Activated CD8-positive, alpha-beta memory T cell treated with anti-CD3 and anti-CD28 coated beads for 1 hour (primary cell): ENCODE measurements at places on chromosomes 11 and 22.

- no peak for DNase-seq
Measured at GRCh38 chr22:48688366-48688765, 1139.3 kb downstream of the BRD1 start.

- no peak for DNase-seq
Measured at GRCh38 chr11:73003088-73003487, 139.0 kb downstream of the FCHSD2 start.

DNA sequence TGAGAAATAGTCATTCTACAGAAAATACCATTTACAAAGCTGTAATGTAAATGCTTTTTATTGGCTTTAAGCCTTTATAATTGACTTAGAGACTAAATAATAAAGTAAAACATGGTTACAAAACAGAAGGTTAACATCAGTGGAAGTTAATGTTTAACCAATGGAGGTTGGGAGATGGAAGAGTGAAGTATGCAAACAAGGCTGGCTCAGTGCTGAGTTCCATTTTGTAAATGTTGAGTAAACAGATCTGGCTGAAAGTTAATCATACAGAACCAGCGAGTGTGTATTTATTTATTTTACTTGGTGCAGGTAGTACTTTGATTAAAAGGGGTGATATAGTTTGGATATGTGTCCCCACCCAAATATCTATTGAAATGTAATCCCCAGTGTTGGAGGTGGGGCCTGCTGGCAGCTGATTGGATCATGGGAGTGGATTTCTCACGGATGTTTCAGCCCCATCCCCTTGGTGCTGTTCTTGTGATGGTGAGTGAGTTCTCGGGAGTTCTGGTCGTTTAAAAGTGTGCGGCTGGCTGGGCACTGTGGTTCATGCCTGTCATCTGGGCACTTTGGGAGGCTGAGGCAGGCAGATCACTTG is 827.4 kb downstream of the OPCML start:
- DNase-seq = no peak

DNA sequence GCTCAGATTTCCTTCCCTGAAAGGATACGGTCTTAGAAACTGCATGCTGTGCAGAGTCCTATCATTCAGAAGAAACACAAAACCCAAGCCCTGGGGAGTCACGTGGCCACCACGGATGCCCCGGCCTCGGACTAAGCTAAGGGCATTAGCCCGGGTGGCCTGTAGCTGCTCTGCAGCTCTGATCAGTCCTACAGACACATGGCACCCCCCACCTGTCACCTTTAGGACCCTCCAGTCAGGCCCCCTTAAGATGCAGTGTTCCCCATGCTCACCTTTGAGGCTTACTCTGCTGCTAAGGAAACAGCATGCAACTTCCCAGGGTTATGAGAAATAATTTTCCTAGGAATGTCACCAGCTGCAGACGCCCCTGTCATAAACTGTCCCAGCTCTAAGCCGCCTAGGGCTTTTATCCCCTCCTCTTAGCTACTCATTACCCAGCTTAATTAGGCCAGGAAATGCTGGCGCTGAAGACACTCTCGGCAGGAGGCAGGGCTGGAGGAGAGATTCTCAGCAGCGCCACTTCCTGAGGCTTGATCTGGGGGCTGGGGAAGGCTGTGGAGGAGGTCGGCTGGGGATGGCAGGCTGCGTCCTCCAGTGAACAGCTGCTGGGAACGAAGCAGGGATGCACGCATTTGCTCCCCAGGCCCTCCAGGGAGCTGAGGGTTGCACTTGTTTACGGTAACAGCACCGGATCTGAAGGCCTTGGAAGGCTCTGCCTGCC is 47.2 kb upstream of the ADA2 start:
- no peak for DNase-seq

GRCh38 chr11:8138526-8138925 is 30.3 kb downstream of the RIC3 start:
- no peak for DNase-seq

GRCh38 chr11:104003491-104003890 is 32.9 kb upstream of the DDI1 start:
- DNase-seq = no peak

GRCh38 chr11:42975180-42975529 is 336.6 kb upstream of the API5 start:
- DNase-seq = no peak

DNA sequence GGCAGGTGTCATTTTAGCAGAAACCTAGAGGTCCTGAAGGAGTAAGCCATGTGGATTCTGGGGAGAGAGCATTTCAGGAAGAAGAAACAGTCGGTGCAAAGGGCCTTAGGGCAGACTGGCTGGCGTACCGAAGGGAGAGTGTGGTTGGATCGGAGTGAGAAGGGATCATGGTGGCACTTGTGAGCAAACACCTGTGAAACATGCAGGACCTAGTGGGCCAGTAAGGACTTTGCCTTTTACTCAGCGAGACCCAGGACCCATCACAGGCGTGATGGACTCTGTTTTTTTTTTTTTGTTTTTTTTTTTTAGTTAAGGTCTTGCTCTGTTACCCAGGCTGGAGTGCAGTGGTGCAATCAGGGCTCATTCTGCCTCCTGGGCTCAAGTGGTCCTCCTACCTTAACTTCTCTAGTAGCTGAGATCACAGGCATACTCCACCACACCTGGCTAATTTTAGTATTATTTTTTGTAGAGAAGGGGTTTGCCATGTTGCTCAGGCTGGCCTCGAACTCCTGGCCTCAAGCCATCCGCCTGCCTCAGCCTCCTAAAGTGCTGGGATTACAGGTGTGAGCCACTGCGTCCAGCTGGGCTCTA is 3.5 kb upstream of the TSGA10IP start:
- DNase-seq = no peak

- no peak for DNase-seq
Measured at GRCh38 chr11:7690648-7691047, 15.6 kb downstream of the OVCH2 start.

- DNase-seq = no peak
Measured at GRCh38 chr11:124174001-124174583, 9.1 kb upstream of the OR10D3 start.

DNA sequence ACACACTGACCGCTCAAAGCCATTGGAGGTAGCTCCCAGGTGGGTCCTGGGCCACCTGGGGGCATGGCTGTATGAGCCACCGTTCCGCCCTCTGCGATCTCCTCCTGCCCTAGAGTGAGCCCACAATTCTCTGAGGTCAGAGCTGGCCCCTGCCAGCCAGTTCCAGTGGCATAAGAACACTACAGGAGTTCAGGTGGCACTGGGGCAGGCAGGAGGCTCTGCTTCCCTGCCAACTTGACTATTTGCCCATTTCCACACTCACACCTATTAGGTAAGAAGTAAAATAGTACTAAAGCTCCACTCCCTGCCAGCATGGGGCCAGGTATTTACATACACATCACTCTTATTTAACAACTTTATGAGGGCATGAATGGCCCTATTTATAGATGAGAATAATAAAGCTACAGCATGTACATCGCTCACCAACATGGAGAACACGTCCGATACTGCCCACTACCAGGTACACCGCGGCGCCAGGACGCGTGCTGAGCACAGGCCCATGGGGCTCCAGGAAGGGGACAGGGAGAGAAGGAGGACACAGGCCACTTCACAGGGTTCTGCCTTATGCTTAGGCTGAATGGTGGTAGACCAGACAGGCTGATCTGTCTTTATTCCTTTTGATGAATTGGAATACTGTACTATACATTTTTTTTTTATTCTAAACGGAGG is 26.2 kb downstream of the PISD start:
- no peak for DNase-seq

DNA sequence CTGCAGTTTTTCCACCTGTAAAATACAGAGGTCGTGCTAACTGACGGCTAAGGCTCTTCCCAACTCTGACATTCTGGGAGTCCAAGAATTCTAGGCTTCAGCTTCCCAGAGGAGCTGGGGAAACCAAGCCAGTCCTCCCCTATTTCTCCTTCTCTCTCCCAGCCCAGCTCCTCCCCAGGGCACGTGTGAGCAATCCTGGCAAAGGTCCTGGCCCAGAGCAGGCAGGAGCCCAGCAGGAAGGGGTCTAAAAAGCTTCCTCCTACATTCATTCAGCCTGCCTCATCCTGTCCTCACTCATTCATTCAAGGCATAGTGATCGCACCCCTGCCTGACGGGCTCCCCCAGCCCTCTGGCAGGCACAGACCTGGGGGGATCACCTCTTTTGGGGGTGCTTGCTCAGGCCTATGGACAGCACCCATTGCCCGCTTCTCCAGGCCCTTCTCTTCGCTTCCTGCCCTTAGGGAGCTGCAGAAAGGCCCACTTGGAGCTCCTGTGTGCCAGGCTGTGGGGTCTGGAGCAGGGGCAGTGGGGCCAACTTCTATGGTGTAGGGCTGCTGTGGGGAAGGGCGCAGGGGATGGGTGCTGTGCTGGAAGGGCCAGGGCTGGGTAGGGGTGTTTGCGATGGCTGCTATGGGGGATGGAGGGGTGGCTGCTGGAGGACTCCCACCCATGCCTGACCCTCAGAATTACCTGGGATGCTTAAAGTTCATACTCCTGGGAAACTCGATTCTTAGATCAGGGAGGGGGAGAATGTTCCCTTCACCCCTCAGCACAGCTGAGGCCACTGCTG is 9.8 kb downstream of the KCNC1 start:
- DNase-seq = no peak

- no peak for DNase-seq
Measured at GRCh38 chr11:14308114-14308896, 50.7 kb downstream of the RRAS2 start.

- DNase-seq = no peak
Measured at GRCh38 chr11:119361056-119361787, 14.7 kb upstream of the MFRP start.

GRCh38 chr11:859394-860131 is 16.9 kb downstream of the TSPAN4 start:
- no peak for DNase-seq

DNA sequence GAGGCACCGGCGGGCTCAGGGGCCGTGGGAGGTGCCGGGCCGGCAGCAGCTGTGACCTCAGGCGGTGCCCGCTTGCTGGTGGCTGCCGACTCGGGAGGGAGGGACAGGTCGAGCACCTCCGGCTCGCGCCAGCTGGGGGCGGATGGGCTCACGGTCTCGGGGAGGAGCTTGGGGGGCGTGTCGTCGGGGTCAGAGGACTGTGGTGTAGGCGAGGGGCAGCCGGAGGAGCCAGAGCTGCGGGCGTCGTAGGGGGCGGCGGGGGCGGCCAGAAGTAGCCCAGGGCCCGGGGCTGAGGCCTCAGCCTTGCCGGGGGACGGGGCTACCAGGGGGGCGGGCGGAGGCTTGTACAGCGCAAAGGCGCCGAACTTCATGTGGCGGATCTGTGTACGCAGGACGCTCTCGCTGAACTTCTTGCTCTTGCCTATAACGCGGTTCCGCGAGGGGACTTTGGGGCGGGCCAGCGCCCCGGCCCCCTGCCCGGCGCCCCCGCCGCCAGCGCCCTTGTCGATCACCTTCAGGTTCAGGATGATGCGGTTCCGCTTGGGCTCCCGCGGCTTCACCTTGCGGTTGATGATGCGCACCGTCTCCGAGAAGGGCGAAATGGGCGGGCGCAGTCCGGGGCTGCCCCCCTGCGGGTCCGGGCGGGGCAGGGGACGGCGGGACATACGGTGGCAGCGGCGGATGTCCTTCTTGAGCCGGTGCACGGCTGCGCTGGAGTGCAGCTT is 5.5 kb downstream of the CBX6 start:
- DNase-seq = no peak

DNA sequence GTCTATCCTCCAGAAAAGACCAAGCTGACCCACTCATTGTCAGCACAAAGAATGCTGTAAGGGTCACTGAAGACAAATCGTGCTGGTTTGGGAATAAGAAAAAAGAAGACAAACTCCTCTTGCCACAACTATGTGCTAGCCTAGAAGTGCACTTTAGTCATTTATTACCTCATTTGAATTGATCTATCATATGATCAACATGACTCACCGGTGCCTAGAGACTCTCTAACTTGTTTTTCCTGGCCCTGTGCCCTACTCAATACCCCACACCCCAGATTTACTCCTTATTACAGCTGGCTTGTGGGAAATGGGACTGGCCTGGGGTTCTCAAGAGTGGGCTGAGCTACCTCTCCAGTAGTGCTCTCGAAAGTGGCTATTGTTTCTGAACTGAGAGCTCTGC is 35.9 kb upstream of the HORMAD2 start:
- DNase-seq = no peak

DNA sequence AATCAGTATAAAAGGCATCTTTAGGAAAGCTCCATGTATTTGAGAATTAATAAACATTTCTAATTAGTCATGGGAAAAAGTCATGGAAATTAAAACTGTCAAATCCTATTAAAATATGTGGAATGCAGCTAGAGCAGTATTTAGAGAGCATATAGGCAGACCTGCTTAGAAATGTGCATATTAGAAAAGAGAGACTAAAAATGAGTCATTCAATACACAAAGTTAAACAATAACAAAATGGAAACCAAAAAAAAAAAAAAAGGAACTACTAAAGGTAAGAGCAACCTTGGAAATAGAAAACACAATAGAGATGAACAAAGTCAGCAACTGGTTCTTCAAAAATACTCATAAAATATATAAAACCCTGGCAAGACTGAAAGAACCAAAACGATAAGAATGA is 59.7 kb upstream of the RASSF10 start:
- no peak for DNase-seq

DNA sequence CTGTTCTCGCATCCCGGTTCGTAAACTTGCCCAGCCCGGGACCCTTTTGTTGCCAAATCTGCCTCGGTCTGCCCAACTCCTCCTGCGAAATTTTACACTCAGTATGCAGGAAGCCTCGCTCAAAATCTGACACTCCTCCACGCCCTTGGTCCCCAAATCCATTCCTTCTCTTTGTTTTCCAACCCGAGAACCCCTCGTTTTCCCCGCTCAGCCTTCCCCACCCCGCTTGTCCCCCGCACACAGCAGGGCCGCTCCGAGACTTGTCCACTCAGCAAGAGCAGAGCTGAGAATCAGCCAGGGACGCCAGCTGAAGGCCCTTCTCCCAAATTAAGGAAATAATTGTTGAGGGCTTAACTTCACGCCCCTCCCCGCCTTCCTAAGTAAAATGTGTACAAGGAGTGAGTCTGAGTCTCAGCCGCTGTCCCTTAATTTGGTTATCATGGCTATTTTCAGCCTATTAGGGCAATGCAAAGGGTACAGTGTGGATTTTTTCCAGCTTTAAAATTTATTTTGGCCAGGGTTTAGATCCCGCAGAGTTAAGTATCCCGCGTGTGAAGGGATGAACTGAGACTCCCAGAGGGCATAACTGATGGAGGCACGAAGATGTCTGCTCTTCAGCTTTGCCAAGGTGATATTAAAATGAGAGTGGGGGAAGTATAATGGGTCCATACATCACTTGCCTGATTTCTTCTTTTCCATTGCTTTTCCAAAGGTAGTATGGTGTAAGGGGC is 581 bp upstream of the FBXO3 start:
- no peak for DNase-seq

DNA sequence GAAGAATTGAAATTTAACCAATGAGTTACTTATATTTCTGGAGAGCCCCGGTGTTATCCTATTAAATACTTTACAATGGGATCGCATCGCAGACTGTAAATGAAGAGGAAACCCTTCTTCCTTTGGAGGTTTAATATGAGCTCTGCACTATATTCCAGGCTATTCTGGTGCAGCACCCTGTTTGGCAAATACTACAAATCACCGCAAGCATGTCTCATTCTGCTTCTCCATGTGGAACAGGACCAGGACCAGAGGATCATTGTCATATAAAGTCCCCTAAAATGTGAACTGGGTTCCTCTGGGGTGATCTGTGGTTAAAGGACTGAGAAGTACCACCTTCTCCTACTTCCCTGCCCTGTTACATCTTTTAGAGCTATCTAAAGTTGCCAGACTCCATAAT is 703.7 kb downstream of the DLG2 start:
- DNase-seq = no peak

- no peak for DNase-seq
Measured at GRCh38 chr11:132217856-132218255, 847.4 kb downstream of the NTM start.

GRCh38 chr11:14642453-14642852 is 1.2 kb upstream of the PDE3B start:
- DNase-seq = no peak
